ENCODE measurements at places on chromosomes 16 and 17. TPM values are rescaled to one million over a fixed set of nuclear protein-coding genes. Genes with fewer than 3 reads are reported as not detected.

DNA sequence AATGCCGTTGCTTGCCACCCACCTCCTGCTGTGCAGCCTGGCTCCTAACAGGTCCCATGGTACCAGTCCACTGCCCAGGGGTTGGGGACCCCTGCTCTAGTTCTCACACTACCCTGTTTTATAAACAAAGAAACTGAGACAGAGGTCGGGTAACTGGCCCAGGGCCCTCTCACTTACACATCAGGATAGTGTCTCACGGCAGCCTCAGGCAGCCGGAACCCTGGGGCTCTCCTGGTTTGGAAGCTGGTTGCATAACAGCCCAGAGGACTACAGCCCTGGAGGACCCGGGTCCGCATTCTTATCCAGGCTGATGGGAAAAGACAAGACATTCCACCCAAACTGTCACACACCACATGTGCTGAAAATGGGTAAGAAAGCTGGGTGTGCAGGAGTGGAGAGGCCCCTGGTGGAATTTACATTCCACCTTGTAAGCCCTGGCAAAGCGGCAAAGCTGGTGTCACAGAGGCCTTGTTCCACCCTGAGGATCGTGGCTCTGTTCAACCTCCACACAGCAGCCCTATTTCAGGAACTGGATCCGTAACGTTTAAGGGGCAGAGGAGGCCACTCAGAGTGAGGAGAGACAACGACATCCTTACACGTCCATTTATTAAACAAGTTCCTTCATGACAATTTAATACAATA, 9.8 kb downstream of the CMTM3 start:
- peak; percentile 60 for DNase-seq

CSH2 gene
- not detected for total RNA-seq

- peak; percentile 85 for DNase-seq
Observed at GRCh38 chr16:48384520-48385252, 527 bp downstream of the SIAH1 start.

SLFN12L gene
- 1.4 TPM for total RNA-seq

KRTAP2-1 gene
- not detected for total RNA-seq

All from posterior vena cava (tissue), 2 donors.